ENCODE measurements at places on chromosomes 12 and 14.

DNA sequence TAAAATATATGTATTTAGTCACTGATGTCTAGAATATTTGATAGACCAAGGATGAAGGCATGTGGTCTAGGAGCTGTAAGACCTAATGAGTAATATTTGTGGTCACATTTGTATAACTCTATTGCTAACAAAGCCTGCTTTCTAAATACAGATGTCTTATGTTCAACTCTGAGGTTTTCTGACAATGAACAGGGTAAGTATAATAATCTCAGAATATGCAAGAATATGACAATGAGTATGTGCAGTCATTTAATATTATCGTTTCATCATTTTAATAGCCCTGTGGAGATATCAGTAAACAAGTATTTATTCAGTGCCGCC lies 389.6 kb downstream of the LRIG3 start:
- peak; percentile 41 for DNase-seq

DNA sequence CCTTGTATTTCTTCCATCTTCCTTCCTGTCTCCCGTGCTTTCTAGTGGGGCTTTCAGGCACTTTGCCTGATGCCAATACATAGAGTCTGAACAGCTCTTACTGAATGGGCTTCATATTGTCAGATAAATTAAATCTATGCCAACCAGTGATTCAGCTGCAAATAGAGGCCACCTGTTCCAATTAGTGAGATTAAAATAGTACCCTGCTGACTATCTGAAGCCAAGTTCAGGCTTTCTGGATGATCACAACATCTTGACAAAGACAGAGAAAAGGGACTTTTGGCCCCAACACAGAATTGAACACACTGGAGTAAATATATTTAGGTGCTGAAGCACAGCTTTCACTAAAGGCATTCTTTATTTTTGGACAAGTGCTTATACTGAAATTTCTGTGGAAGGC lies 11.8 kb downstream of the TMCC3 start:
- DNase-seq, result no peak

GRCh38 chr12:116661341-116661740 lies 76.5 kb downstream of the SPRING1 start:
- DNase-seq, result no peak

- peak; percentile 62 for DNase-seq
Measured at GRCh38 chr12:39990122-39991101, 115.5 kb downstream of the SLC2A13 start.

- DNase-seq, result no peak
Measured at GRCh38 chr12:110165540-110166159, 41.5 kb downstream of the IFT81 start.

GRCh38 chr14:31219169-31219568 lies 11.6 kb upstream of the HECTD1 start:
- DNase-seq, result no peak

All from GM03348 (cell line).